PC-9 (cell line): ENCODE measurements at places on chromosomes 3 and 15.
A peak's percentile ranks its signal among the peaks of the same experiment; 100 is the strongest.

DNA sequence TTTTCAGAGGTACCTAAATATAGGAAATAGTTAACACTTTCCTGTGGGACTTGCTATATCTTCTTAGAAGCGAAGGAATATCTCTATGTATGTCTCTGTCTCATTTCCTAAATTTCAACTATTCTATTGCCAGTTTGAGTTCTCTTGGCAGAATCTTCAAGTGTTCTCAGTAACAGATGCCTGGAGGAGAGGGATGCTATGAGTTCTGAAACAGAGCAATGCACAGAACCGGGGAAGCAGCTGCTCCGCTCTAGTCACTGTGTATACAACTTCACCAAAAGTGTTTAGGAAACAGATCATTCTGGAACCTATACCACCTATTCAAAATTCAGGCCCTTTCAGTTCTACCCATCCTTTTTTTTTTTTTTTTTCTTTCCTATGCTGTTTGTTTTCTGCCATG, 144.6 kb downstream of the RORA start:
- no peak for DNase-seq

- no peak for DNase-seq
Measured at GRCh38 chr3:147424581-147425387, 15.6 kb downstream of the ZIC1 start.

DNA sequence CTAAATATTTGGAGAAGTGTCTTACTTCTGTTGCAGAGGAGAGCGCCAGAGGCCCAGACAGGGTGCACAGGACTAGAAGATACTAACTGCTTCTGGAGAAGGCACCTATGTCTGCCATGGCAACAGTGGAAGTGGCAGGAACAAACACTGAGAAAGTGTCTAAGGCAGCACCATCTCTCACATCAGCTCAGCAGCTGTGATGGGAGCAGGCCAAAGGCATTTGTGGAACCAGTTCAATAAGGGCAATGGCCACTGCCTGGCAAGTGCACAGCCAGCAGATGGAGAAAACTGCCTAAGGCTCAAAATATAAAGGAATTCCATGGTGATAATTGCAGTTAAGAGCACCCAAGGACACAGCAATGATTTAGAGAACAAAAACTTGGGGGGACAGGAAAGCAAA, 563.0 kb upstream of the CCDC54 start:
- no peak for DNase-seq

DNA sequence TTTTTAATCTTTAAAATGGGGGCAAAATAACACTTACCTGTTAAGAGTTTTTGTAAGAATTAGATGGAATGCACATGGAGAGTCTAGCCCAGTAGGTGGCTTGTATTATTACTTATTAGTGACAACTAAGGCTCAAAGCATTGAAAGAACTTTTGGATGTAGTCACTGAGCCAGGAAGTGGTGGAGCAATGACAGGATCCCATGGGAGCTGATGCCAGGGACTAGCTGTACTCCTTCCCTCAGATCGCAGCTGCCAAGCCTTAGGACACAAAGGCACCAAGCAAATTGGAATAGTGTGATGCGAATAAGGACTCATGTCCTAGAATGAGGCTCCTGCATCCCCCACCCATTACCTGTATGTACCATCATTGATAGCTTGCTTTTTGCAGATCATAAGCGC, 370.4 kb upstream of the RGMA start:
- DNase-seq, result no peak

DNA sequence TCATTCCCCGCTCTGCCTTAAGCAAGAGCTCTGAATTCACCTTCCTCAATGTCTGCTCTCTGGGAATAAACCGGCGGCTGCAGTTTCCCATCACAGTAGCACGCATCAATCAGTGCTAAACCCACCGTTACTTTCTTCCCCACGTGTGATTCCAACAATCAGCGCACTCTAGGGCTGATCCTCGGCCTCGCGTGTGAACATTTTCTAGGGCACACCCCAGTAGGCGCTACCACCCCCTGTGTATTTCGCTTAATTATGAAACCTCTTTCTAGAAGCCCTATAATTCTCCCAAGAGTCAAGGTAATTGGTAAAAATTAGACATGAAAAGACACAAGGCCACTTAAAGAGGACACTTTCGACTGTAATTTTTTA, 87.5 kb downstream of the RFTN1 start:
- no peak for DNase-seq

- no peak for DNase-seq
Measured at GRCh38 chr15:70768257-70768883, 5.0 kb upstream of the UACA start.

GRCh38 chr15:73931441-73931840, 5.2 kb downstream of the LOXL1 start:
- DNase-seq, result no peak

- DNase-seq, result peak; percentile 69
Measured at GRCh38 chr3:142866841-142867631, 21.8 kb downstream of the PCOLCE2 start.

GRCh38 chr3:42369832-42370231, 40.6 kb downstream of the LYZL4 start:
- DNase-seq, result no peak

DNA sequence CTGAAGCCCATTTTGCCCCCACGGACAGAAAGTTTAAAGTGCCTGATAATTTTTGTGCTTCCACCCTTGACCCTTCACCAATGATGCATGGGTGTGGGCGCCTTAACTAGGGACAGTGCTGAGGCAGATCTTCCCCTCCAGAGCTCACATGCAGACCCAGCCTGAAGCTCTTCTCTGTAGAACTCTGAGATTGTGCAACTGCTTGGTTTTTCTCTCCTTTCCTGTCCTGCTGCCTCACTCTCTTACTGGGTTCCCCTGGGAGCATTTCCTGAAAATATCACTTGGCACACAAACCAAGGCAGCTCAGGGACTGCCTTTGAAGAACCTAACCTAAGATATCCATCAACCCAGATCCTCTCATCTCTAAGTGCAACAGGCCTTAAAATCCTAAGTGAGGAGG, 220.3 kb upstream of the STT3B start:
- DNase-seq, result no peak

DNA sequence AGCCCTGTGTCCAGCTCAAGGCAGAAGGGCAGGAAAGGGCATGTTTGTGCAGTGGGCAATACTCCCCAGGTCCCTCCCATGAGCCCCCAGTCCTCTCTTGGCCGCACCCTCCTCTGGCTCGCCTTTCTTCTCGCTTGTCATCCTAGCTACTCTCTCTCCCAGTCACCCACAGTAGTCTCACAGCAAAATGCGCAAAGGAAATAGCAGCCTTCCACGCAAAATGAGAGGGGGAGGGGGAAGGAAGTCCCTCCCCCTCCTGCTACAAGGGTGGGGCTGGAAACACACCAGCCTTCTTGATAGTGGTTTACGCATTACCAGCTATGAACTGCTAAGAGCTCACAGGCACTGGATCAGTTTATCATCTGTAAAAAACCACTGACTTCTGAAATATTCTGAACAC, 83.8 kb downstream of the GADL1 start:
- no peak for DNase-seq

GRCh38 chr15:84962955-84963354, 18.7 kb upstream of the PDE8A start:
- DNase-seq, result peak; percentile 71

- DNase-seq, result no peak
Measured at GRCh38 chr3:31249545-31249944, 283.2 kb upstream of the STT3B start.

DNA sequence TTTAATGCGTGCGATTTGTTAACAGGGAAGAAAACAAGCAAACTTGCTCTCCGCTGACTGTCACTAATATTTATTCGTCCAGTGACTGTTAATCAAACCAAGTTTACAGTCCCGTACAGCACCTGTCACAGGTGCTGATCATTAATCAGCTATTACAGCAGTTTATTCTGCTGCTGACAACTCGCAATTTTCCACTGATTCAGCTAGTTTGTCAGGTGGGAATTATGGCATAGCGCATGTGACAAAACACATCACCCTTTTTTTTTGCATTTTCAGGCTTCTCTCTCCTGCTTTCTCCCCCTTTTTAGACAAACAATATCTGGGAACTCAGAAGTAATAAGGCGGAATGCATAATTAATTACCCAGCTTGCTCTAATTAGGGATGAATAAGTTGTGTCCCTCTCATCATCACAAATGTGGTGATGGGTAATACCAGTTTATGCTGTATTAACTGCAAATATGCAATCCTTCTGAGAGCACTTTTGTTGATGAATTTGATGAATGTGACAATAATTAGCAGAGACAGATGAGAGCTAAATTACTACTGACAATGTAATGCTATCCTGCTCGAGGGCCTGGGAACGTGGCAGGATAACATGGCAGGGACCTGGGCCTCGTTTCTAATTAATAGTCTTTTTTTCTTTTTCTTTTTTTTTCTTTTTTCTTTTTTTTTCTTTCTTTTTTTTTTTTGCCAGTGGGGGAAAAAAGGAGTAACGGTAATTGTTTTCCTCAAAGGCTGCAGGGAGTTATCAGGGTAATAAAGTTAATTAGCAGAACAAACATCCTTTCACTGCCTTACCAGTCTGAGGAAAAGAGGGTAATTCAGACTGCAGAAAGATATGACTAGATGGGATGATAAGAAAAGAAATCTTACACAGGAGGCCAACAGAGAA, 150.3 kb upstream of the SOX2 start:
- DNase-seq, result no peak

- DNase-seq, result peak; percentile 71
Measured at GRCh38 chr3:23748398-23749110, 57.2 kb upstream of the UBE2E1 start.

- DNase-seq, result peak; percentile 93
Measured at GRCh38 chr3:194135806-194136518, at the start of gene HES1. HES1 (plus strand) TSS chr3:194136148; CDS start chr3:194136381, 233 bp downstream.

DNA sequence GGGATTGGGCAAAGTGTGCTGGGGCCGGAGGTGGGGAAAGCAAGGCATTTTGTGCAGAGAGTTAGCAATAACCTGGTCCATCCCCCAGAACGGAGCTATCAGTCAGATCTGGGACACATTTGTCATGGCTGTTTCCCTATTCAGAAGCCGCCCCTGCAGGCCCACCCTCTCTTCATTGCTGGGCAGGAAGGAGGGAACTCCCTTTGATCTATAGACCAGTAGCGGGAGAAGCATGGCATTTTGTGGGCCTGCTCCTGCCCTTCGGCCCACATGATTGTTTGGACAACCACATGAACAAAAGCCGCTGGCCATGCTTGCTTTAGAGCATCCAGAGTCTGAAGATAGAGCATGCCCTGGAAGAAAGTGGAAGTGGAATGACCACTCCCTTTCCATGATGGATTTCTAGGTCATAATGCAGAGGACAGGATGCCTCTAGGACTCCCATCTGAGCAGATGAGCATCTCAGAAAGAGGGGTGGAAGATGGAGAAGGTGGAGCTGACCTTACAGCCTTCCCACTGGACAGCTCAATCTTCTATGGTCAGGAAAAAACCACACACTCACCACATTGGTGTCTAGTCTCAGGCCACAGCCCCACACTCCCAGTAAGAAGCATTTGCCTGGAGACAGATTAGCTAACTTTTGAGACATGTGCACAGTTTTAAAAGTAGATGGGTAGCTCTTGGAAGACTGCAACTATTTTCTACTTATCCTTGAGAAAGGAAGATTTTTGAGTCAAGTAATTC, 11.9 kb upstream of the LRTM1 start:
- DNase-seq, result no peak

- DNase-seq, result no peak
Measured at GRCh38 chr15:83163032-83163431, 44.6 kb downstream of the HDGFL3 start.

- no peak for DNase-seq
Measured at GRCh38 chr3:30083315-30083714, 523.1 kb upstream of the TGFBR2 start.

GRCh38 chr3:46845397-46845859, 17.8 kb downstream of the MYL3 start:
- DNase-seq, result no peak

GRCh38 chr3:184295771-184296170, 3.3 kb upstream of the PSMD2 start:
- no peak for DNase-seq

GRCh38 chr15:59550956-59551355, 60.6 kb upstream of the GCNT3 start:
- peak; percentile 52 for DNase-seq

DNA sequence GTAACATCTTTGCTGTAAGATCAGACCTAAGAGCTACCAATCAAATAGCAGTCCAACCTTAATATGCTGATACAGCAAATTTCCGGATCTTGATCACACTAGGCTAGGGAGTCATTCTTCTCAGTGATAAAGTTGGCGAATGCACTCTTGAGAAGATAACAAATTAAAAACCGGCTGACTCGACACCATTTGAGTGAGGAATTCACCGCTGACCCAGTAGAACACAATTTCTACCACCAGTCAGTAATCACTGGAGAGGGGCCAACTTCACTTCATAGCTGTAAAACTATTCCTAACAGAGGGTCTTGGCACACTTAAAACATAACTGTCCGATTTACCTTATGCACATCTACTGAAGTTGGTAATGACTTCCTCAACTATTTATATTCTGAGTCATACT, 47.2 kb downstream of the MEIS2 start:
- no peak for DNase-seq

DNA sequence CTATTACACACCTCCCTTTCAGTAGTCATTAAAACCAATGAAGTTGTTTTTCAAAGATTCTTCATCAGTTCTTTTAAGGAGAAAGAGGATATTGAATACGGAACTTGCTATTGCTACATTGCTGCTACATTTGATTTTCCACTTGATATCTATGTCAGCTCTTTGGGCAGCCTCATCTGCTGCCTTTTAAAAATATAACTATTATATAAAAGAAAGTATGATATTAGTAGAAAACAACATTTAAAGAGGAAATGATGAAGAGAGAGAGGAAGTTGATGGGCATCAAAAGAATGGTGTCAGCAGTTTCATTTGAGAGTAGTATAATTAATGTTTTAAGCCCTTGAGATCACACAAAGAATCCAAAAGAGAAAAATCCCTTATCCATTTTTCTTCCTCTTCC, 171.4 kb downstream of the NFKBIZ start:
- DNase-seq, result no peak

DNA sequence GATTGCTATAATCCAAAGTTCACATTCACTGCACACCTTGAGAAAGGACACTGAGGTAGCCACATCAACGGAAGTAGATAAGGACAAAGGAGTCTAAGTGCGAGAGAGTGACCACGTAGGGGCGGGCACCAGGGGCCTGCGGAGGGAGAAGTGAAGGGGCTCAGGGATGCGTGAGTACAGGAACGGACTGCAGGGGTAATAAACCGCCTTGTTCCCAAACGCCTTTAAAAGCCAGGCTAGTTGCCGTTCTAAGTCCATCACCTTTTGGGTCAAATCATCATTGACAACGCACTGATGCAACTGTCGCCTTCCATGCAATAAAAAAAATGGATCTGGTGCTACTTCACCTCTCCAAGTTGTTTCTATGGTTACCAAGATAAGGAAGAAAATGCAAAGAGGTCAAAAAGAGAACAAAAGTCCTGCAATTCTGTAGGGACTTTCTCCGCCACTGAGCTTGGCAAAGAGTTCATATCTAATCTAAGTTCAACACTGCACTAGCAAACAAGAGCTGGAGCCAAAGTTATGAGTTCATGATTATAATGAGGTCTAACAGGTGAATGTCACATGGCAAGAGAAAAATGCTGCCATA, 32.6 kb upstream of the ATP11B start:
- no peak for DNase-seq

- DNase-seq, result peak; percentile 79
Measured at GRCh38 chr3:152266221-152266995, 2.3 kb upstream of the MBNL1 start.

- DNase-seq, result no peak
Measured at GRCh38 chr15:82020625-82021394, 25.0 kb downstream of the MEX3B start.
